ENCODE measurements at places on chromosomes 1 and 21. TPM values are rescaled to one million over a fixed set of nuclear protein-coding genes. Genes with fewer than 3 reads are reported as not detected.

TRPM2 gene
- not detected for total RNA-seq

UTS2 gene
- not detected for total RNA-seq

C1QC gene
- not detected for total RNA-seq

LCE2B gene
- not detected for total RNA-seq

OR4F29 gene
- total RNA-seq = not detected

OR2T2 gene
- not detected for total RNA-seq

C1orf74 gene
- 2.3 TPM for total RNA-seq

RAB42 gene
- total RNA-seq = 1.2 TPM

BGLAP gene
- total RNA-seq = 2.4 TPM

RNU1-1 gene
- total RNA-seq = 2,019 TPM

B3GALT2 gene
- not detected for total RNA-seq

DNA sequence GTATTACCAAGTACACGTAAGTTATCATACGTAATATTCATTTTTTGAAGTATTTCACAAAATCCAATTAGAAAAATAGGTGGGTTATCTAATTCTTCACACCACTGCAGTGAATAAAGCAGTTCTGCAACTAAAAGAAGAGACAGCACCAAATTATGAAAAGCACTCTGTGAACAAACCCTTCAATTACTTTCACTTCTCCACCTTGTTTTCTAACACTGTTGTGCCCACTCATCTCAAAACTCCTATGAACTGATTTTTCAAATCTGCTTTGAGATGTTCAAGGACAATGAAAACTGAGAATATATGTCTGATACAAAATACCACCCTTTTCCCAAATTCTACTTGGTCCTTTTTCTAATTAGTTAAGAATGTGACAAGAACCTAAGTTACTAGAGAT lies 39.4 kb downstream of the LTN1 start:
- peaks cover 9% of the 10 kb centered on the region for H3K36me3 ChIP-seq
- H3K27ac ChIP-seq = no peak overlapping the region
- no peaks in the 10 kb centered on the region for H3K4me1 ChIP-seq
- H3K27me3 ChIP-seq = no peaks in the 10 kb centered on the region
- H3K4me3 ChIP-seq = no peak overlapping the region

GRCh38 chr1:64828829-64829228 lies 84.0 kb downstream of the RAVER2 start:
- H3K36me3 ChIP-seq = peaks cover 3% of the 10 kb centered on the region
- no peak overlapping the region for H3K27ac ChIP-seq
- no peaks in the 10 kb centered on the region for H3K27me3 ChIP-seq
- DNase-seq = no peak
- peaks cover 6% of the 10 kb centered on the region for H3K4me1 ChIP-seq
- H3K4me3 ChIP-seq = no peak overlapping the region

- no peaks in the 10 kb centered on the region for H3K36me3 ChIP-seq
- H3K4me3 ChIP-seq = no peak overlapping the region
- H3K4me1 ChIP-seq = no peaks in the 10 kb centered on the region
- H3K27ac ChIP-seq = no peak overlapping the region
- no peaks in the 10 kb centered on the region for H3K27me3 ChIP-seq
Measured at GRCh38 chr1:90476411-90476810, 240.7 kb downstream of the BARHL2 start.

DNA sequence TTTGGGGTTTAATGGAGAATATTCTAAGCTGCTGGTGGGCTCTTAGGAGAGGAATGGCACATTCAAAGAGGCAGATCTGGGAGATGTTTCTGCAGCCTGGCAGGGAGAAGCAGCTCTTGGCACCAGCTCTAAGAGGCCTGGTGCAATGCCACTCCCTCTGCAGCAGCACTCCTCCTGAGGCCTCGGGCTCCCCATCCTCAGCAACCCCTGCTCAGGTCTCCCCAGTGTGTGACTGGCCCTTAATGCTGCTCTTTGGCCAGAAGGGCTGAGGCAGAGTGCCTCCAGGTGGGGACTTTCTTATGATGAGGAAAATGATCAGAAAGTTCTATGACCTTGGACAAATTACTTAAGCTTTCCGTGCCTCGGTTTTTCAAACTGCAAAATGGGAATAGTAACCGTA lies 55.5 kb downstream of the MAB21L3 start:
- no peak for DNase-seq
- no peaks in the 10 kb centered on the region for H3K27me3 ChIP-seq
- H3K4me1 ChIP-seq = no peaks in the 10 kb centered on the region
- H3K36me3 ChIP-seq = no peaks in the 10 kb centered on the region
- no peak overlapping the region for H3K27ac ChIP-seq

GRCh38 chr1:45198185-45198584 lies 8.2 kb downstream of the ZSWIM5 start:
- no peaks in the 10 kb centered on the region for H3K4me1 ChIP-seq
- H3K4me3 ChIP-seq = no peak overlapping the region
- no peaks in the 10 kb centered on the region for H3K36me3 ChIP-seq
- H3K27me3 ChIP-seq = no peaks in the 10 kb centered on the region
- peak; percentile 72 for DNase-seq

DNA sequence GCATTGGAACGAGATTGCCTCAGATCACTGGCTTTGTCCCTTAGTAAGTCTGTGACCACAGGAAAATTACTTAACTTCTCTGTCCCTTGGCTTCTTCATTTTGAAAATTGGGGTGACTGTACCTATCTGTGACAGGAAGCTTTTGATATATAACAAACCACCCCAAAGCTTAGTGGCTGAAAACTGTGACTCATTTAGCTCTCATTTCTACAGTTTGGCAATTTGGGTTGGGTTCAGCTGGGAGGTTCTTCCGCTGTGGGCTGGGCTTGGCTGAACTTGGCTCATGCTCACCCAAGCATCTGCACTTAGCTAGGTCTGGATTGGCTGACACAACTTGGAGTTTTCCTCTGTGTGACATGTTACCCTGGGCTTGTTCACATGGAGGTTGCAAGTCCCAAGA lies 14.0 kb downstream of the C1orf94 start:
- no peak for DNase-seq
- H3K27me3 ChIP-seq = no peaks in the 10 kb centered on the region
- H3K36me3 ChIP-seq = no peaks in the 10 kb centered on the region
- no peaks in the 10 kb centered on the region for H3K4me1 ChIP-seq
- H3K27ac ChIP-seq = no peak overlapping the region

- H3K27ac ChIP-seq = no peak overlapping the region
- H3K27me3 ChIP-seq = peaks cover 8% of the 10 kb centered on the region
- no peak overlapping the region for H3K4me3 ChIP-seq
- no peaks in the 10 kb centered on the region for H3K36me3 ChIP-seq
- no peak for DNase-seq
Measured at GRCh38 chr21:42085246-42086077, 14.3 kb downstream of the UMODL1 start.

DNA sequence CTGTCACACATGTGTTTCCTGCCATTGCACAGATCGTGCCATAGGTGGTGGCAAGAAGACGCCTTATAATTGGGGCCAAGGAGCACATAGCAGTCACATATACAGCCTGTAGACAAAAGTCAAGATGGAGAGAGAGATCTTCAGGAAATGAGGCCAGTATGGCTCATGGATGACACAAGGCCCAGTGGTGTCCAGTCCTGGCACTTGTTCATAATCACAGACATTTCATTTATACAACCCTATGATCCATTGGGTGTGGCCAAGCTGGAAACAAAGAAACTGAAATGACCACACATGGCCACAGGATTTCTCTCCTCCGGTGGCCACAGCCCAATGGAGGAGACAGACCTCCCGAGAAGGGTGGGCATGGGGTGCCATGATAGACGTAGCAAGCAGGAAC lies 78.5 kb upstream of the KAZN start:
- no peak overlapping the region for H3K4me3 ChIP-seq
- no peak overlapping the region for H3K27ac ChIP-seq
- DNase-seq = no peak
- no peaks in the 10 kb centered on the region for H3K27me3 ChIP-seq

DNA sequence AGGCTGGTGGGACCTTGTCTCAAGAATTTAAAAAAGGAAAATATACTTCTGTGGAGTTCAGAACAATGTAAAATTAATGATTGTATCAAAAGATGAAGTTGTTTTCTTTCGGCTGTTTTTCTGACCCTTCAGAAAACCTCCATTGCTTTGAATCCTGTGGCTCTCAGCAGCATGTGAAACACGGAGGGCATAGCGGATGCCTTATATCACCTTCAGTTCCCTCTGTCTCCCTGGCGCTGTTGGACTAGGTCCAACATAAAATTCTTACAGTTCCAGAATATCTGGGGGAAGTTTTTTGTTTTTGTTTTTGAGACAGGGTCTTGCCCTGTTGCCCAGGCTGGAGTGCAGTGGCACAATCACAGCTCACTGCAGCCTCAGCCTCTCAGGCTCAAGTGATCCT lies 7.4 kb downstream of the ZBTB8A start:
- H3K27ac ChIP-seq = no peak overlapping the region
- no peak overlapping the region for H3K4me3 ChIP-seq
- H3K4me1 ChIP-seq = peaks cover 7% of the 10 kb centered on the region

- no peak overlapping the region for H3K27ac ChIP-seq
- no peaks in the 10 kb centered on the region for H3K36me3 ChIP-seq
- H3K4me3 ChIP-seq = no peak overlapping the region
- no peak for DNase-seq
Measured at GRCh38 chr1:60569189-60569588, 495.6 kb upstream of the C1orf87 start.

DNA sequence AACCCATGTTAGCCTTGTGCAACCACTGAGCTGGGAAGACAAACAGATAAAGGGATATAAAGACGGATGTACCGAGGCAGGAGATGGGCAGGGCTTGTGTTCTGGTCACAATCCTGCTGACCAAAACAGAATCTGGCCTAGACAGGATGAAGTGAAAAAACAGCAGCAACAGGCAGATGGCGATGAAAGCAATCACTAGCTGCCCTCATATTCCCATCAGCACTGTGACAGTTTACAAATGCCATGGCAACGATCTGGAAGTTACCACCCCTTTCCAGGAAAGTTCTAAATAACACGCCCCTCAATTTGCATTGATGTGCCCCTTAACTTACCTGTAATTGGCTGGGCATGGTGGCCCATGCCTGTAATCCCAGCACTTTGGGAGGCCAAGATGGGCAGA lies 40.6 kb upstream of the CD46 start:
- DNase-seq = peak; percentile 14
- no peaks in the 10 kb centered on the region for H3K4me1 ChIP-seq
- no peaks in the 10 kb centered on the region for H3K36me3 ChIP-seq
- H3K27ac ChIP-seq = no peak overlapping the region

DNA sequence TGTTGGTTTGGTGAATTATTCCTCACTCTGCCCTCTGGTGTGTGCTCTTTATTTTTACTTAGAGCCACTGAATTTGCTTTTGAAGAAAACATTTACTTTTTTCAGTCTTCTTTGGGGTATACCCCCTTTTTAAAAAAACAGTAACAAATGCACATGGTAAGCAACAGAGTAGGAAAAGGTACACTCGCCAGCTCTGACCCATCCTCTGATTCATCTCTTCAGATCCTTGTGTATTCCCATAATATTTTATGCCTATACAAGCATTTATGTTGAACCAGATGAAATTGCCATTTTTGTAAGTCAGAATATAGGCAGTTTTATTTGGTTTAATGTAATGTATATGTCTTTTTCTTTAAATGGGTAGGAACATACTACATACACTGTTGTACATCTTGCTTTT lies 28.3 kb downstream of the TTC3 start:
- H3K4me3 ChIP-seq = no peak overlapping the region
- DNase-seq = no peak
- H3K27ac ChIP-seq = no peak overlapping the region
- H3K4me1 ChIP-seq = no peaks in the 10 kb centered on the region

DNA sequence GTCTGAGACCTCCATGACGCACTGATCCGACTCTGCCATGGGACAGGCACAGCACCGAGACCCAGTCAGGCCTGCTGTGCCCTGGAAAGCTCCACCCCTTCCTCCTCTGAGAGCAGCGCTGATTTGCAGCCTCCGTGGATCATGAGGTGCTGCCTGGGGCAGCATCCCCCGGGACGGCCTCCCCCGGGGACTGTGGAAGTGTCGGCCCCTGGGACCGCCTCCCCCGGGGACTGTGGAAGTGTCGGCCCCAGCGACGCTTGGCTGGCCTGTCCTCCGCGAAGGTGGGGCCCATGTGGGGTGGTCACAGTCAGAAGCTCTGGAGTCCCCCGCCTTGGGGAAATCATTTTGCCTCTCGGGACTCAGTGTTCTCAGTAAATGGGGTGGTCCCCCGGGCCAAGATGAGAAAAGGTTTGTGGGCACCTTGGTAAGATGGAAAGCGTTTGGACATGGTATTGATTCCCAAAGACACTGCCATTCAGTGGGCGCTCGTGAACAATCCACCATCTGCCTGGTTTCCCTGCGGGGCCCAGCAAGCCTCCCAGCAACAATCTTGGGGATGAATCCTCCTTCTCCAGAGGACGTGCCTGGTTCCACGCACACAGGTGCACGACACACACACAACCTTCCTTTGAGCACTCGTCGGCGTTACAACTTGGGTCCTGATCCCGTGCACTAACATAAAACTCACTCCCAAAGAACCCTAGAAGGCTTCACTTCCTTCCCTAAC lies 3.0 kb downstream of the TFF2 start:
- H3K36me3 ChIP-seq = no peaks in the 10 kb centered on the region
- no peaks in the 10 kb centered on the region for H3K27me3 ChIP-seq
- no peaks in the 10 kb centered on the region for H3K4me1 ChIP-seq
- no peak for DNase-seq
- H3K4me3 ChIP-seq = no peak overlapping the region

DNA sequence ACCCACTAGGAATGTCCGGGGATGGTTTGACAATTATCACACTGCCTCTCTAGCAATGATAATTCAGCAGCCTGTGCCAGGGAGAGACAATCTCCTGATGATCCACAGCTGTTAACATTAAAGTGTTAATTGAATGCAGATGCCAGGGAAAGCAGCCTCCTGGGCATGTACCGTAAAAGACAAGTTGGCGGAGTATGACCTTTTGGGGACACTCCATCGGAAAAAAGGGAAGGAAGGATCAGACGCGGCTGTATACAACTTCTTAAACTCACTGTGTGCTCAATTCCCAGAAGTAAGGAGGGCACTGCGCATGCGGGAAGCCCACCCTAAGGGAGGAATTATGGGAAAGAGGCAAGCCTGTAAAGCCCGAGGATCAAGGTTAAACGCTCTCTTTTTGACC lies 62.6 kb downstream of the MAP3K7CL start:
- no peak overlapping the region for H3K4me3 ChIP-seq
- H3K27me3 ChIP-seq = no peaks in the 10 kb centered on the region

GRCh38 chr1:31978843-31979400 lies 34.7 kb upstream of the KHDRBS1 start:
- DNase-seq = no peak
- H3K27me3 ChIP-seq = no peaks in the 10 kb centered on the region
- H3K27ac ChIP-seq = no peak overlapping the region
- H3K4me1 ChIP-seq = peaks cover 4% of the 10 kb centered on the region
